Activated T-cell treated with anti-CD3 and anti-CD28 coated beads for 4 hours (primary cell): ENCODE measurements at places on chromosomes 12 and 14.

DNA sequence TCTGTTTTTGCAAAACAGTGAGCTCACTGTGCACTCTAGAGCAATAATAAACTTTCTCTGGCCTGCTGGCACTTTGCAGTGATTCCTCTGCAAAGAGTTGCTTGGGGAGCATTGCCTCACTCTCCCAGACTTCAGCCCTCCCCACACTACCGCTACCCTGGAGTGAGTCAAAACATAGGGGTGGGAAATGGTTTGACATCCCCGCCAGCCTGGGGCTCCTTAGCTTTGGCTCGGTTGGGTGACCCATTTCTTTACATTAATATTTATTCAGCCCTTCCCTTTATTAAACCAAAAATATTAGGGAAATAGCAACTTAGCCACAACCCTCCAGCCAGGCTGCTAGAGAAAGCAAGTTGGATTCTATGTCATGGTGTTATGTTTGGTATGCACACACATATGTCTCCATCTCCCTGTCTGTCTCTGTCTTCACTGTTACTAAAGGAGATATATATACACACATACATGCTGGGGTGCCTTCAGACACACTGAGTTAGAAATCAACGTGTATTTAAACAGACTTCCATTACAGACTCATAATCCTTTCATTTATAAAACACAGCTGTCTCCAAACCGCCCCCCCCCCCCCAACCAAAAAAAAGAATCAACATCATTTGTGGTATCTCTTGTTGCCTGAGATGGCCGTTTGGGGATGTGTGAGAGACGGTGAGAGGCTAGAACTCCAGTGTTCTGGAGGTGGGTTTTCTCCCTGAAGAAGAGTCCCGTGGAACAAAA, 3.4 kb upstream of the IRF2BPL start:
- DNase-seq: no peak

- DNase-seq: no peak
Measured at GRCh38 chr14:52835122-52835903, 43.9 kb upstream of the GNPNAT1 start.

- no peak for DNase-seq
Measured at GRCh38 chr12:109100741-109101140, 3.3 kb downstream of the UNG start.

- DNase-seq: no peak
Measured at GRCh38 chr12:32598688-32599087, 80.4 kb upstream of the DNM1L start.

DNA sequence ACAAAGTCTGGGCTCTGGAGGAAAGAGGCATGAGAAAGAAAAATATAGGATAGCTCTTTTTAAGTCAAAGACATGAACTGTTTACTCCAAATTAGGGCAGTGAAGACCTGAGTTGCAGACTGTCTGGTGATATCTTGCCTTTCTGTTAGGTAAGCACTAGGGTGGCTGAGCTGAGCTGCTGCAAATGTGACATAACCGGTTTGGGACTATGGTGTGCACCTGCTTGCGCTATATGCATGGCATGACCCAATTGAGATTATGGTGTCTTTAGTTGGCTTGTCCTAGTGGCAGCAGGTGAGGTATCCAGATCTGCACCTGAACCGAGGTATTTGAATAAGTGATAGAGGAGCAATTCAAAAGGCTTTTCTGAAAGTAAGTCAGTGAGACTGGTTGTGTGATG, 345.6 kb downstream of the APAF1 start:
- no peak for DNase-seq

DNA sequence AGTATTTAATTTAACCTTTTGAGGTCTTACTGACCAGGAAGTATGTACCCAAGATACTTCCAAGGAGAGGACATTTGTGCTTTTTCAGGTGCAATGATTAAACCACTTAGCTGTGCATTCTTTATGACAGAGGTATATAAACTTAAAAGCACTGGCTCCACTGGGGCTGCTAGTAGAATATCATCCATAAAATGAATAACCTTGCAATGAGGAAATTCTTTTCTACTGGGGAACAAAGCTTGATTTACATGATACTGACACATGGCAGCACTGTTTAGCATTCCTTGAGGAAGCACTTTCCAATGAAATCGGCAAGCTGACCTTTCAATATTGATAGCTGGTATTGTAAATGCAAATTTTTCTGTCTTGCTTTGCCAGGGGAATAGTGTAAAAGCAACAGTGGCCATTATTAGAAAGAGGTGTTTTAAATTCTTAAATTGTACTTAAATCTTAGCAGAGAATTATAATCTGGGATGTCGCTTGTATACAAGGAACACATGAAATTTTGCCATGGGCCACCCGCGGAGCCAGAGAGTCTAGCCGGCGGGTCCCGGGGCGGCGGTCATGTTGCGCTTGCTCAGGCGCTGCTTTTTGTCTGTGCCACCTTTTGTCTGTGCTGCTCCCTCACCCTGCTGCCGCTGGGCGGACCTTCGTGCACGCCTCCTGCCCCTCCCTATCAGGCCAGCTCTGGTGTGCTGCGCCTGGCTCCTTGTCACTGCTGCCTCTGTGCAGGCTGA, 20.9 kb upstream of the BLTP3B start:
- peak; percentile 40 for DNase-seq

- DNase-seq: no peak
Measured at GRCh38 chr14:36619853-36620252, 37.4 kb upstream of the NKX2-8 start.
